GM23338 (cell line): ENCODE measurements at places on chromosomes 16 and 17. TPM values are rescaled to one million over a fixed set of nuclear protein-coding genes. Genes with fewer than 3 reads are reported as not detected.

- H3K4me3 ChIP-seq: no peak overlapping the region
- no peak for DNase-seq
- no peak overlapping the region for H3K27ac ChIP-seq
- no peaks in the 10 kb centered on the region for H3K36me3 ChIP-seq
- H3K4me1 ChIP-seq: no peaks in the 10 kb centered on the region
Measured at GRCh38 chr17:13096291-13096690, 78.5 kb upstream of the ELAC2 start.

GRCh38 chr17:77647531-77647930 is 311.0 kb upstream of the TNRC6C start:
- no peak overlapping the region for H3K27ac ChIP-seq
- H3K4me1 ChIP-seq: 0 out of 2 replicates have a peak, but pooled peaks cover 11% of the 10 kb centered on the region
- no peaks in the 10 kb centered on the region for H3K27me3 ChIP-seq
- DNase-seq: no peak
- H3K36me3 ChIP-seq: no peaks in the 10 kb centered on the region; the same call in 1 of the 2 replicates
- no peak overlapping the region for H3K4me3 ChIP-seq

DNA sequence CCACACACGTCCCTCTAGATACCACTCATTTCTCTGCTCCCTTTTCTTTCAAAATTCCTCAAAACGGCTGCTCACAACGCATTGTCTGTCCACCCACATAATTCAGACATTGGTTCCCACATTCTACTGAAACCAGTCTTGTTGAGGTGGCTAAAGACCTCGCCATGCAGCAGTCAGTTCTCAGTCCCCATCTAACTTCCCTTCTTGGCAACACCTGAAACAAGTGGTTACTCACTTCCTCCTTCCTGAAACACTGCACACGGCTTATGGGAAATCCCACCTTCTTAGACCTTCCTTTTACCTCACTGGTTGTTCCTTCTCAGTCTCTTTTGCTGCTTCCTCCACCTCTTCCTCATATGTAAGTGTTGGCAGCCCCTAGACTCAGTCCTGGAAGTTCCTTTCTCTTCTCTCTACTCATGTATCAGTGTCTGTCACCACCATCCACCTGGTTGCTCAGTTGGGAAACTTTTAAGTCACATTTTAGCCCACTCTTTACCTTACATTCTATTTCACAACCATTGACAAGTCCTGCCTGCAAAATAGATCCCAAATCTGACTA is 277.1 kb downstream of the CEP112 start:
- no peaks in the 10 kb centered on the region for H3K36me3 ChIP-seq
- no peak for DNase-seq
- peaks cover 3% of the 10 kb centered on the region; the same call in 1 of the 2 replicates for H3K4me1 ChIP-seq
- no peak overlapping the region for H3K27ac ChIP-seq
- H3K27me3 ChIP-seq: no peaks in the 10 kb centered on the region

Gene CRYBA1
- total RNA-seq: not detected in 2 replicates

Gene RAB26
- 3.7 and 4.1 TPM in 2 replicates for total RNA-seq

Gene PLXDC1
- total RNA-seq: 0.28 and 0.39 TPM in 2 replicates
